ENCODE measurements at places on chromosomes 3 and 15.

DNA sequence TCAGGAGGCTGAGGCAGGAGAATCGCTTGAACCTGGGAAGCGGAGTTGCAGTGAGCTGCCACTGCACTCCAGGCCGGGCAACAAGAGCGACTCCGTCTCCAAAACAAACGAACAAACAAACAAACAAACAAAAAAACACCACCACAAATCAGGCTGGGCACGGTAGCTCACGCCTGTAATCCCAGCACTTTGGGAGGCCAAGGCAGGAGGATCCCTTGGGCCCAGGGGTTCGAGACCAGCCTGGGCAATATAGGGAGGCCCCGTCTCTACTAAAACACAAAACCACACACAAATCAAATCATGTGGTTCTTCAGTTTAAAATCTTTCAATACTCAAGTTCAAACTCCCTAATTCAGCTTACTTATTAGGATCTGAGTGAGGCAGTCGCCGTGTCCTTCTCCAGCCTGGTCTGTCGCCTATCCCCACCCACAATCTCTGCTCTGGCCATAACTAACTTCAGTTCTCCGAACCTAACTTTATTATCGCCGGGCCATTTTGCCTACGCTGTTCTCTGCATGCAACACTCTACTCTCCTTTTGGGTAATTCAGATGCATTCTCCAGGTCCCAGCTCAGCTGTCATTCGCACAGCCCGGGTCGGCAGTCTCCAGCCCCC, 660 bp upstream of the RTF1 start:
- DNase-seq = no peak

GRCh38 chr15:40513609-40514008, 42.8 kb downstream of the CHST14 start:
- no peak for DNase-seq

DNA sequence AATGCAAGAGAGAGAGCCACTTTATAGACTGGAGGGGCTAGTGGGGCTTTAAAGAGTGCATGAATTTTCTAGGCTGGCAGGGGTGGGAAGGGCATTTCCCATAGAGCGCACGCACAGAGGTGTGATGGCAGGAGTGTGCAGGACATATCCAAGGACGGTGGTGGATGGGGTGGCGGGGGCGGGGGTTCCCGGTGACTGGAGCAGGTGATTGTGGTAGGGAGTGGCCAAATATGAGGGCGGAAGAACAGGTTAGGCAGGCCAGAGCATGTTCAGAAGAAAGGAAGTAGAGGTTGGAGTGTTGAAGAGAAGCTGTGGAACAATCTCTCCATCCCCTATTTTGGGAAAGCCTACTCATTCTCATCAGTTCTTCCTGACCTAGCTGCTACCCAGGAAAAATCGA, 18.1 kb downstream of the FAM81A start:
- no peak for DNase-seq

- DNase-seq = no peak
Measured at GRCh38 chr3:159739166-159739565, 249.5 kb upstream of the IL12A start.

DNA sequence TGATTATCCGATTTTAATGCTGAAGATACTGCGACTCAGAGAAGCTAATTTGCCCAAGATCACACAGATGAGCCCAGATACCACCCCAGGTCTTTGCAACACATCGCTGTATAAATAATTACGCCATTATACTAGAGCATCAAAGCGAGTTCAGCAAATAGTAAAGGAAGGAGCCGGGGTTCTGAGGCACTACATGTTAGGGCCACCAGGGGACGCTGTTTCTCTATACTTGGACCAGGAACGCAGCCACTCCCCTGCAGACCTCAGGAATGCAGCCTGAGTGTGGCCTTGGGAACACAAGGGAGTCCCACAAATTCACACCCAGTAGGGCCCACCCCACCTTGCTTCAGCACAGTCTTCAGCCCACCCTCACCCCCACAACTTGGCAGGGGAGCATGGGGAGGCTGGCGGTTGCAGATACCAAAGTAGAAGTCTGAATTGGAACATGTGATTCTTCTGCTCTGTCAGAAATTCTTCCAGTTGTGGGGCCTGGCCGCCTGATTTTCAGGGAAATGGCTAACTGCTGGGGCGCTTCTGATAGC, 57.8 kb upstream of the RYK start:
- peak; percentile 88 for DNase-seq

DNA sequence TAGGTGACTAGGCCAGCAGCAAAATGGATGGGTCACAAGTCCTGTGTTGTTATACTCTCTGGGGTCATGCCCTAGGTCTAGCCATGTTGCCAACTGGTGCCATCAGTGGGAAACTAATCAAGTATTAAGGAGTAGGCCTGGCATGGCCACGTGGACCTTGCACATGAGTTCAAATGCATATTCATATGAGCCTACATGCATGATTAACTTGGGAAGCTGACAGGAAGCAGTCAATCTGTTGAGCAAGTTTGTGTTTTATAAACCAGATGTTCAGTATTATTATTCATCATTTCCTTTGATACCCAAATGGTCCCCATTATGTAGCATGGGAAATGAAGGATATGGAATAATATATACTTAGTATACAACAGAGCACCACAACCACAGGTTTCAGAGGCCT, 95.0 kb downstream of the LRTM1 start:
- no peak for DNase-seq

DNA sequence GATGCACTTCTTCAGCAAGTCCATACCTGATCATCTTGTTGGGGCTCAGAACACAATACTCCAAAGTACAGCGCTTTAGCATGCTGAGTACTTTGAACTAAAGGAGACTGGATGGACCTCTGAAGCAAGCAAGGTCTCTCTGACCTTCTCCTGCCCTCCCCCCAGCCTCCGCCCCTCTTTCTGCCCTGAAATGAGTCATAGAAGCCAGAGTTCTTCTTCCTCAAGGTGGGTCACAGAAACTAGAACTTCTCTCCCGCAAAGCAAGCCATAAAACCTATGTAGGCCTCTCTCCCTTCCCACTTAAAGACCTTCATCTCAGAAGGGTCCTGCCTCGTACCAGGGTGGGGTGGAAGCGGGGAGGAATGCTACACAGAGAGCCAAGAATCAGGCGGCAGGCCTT, 230.5 kb upstream of the PROK2 start:
- DNase-seq = no peak

GRCh38 chr3:109608574-109608973, 271.2 kb upstream of the DPPA4 start:
- DNase-seq = no peak

Data from astrocyte of the spinal cord (primary cell).